ENCODE measurements at places on chromosomes 4 and X.
A peak's percentile ranks its signal among the peaks of the same experiment; 100 is the strongest.

GRCh38 chr4:105196523-105197145 is 50.0 kb downstream of the TET2 start:
- DNase-seq = no peak

- DNase-seq = no peak
These were observed 13.6 kb downstream of the AMTN start for GRCh38 chr4:70531981-70532380.

GRCh38 chr4:161767116-161767515 is 396.7 kb downstream of the FSTL5 start:
- no peak for DNase-seq

DNA sequence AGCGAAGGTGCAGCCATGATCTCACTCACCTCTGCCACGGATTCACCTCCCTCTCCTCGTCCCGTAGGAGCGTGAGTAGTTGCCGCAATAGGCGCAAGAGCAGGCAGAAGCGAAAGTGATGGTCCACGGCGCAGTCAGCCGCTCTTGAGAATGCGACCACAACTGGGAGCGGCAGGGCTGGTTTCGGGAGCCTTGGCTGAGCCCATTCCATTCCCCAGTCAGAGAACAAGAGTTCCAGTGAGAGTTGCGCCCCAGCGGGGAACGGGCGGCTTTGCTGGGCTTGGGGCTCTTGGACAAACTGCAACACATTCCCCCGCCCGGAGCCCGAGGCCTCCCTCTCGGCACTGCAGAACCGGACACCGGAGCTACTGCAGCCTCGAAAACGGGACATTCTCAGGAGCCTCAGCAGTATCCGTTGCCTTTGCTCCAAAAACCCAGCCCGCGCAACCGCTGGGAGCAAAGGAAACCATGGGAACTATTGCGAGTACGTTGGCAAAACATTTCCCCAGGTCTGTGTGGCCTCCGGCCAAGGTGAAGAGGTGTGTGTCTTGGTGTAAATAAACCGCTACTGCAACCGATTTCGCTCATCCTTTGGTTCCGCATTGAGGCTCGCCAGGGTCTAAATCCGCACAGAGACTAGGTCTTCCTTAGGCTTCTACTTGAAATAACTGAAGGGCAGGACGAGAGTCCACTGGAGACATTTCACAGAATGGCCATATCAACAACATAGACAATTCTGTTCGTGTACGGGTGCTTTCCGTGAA is 5.7 kb upstream of the ZBTB33 start:
- DNase-seq = peak; percentile 71

DNA sequence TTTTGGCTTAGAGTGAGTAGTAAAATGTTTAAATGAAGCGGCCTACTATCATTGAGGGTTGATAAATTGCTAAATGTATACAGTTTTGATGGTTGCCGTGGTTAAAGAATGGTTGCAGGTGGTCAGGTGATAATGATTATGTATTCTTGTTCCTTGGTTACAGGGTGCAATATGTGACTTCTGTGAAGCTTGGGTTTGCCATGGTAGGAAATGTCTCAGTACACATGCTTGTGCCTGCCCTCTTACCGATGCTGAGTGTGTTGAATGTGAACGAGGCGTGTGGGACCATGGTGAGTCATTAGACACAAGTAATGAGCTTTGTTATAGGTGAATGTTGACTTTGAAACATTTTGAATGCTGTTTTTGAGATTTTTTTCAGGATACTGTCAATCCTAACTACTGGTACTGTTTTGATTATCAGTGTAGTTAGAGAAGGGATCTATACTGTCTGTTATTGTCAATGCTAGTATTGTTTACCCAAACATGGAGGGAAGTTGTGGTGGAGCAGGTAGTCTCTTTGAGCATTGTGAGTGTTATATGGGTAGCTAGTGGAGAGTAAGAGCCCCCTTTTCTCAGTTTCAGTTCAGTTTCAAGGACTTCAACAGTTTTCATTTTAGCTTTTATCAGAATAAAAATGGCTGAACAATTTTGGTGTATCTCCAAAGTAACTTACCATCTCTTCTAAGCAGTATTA is 8.9 kb downstream of the ZNF330 start:
- no peak for DNase-seq

DNA sequence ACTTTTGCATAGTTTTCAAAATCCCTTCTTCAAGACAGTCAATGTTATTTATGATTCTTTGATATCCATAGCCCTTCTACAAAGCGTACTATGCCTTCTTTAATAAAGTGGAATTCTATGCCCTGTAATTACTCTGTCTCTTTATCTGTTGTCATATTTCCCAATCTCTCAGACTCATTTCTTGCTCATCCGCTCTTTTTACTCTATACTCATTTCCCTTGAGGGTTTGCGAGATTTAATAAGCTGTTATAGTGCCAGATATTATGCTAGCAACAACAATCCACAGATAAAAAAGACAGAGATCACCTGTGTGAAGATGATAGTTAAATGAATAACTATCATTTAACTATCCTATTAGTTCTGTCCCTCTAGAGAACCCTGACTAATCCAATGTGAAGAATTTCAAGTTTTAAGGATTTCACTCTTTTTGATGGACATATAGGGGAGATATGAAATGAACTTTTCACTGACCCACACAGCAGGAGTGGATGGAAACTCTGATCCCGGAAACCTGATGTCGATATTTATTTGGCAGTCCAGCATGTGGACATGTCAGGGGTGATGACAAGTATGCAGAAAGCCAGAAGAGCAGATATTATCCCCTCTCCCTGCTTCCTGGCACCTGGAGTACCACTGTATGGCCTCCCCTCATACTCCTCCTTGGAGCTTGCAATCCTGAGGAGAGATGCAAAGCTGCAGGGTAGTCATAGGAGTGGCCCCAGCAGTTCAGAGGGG is 49.7 kb downstream of the TMEM156 start:
- no peak for DNase-seq

DNA sequence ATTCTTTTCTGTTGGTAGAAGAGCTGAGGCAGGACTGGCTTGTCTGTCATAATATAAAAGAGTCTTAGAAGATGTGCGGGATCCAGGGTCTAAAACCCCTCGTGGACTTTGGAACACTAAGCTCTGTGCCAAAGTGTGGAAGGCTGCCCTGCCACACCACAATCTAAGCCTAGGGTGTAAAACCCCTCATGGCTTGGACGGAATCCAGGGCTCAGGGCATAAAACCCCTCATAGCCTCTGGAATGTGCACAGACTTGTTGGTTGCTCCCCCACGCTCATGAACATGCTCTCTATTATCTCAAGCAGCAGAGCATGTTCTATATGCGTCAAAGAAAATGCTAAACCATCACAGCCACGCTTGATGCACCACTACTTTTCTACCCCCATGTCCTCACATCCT is 483.6 kb downstream of the GABRG1 start:
- no peak for DNase-seq

All from CD4-positive, alpha-beta T cell treated with Interleukin-21 for 1 hour (primary cell).